ENCODE measurements at places on chromosomes 16 and 17.

- DNase-seq, result no peak
These were observed 46.1 kb upstream of the NLRP1 start for GRCh38 chr17:5630434-5630833.

DNA sequence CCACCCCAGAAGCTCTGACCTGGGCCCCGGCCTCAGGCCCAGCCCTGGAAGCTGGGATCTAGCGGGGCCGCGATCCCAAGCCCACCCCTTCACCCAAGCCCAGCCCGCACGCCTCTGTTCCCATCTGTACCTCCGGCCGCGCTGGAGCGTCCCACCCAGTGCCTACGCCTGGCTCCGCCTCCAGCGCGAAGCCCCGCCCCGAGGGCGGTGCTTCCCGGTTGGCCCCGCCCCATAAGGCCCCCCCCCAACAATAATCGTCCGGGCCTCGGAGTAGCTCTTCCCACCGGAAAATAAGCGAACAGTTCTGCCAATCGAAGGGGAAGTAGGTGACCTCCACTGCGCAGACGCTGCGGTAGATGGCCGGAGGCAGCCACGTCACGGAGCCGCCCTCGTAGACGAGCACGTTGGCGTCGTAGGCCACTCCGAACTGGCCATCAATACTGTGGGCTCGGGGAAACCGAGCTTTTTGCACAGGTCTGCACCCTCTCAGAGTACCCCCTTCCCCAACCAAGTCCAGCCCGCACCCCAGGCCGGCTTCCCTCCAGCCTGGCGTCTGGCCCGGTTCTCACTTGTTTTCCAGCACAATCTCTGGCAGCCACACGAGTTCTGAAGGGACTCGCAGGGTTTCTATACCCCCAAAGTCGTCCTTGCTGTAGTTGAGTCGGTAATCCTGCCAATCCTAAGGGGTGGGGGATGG, 1.1 kb downstream of the CHRNE start:
- no peak for DNase-seq

DNA sequence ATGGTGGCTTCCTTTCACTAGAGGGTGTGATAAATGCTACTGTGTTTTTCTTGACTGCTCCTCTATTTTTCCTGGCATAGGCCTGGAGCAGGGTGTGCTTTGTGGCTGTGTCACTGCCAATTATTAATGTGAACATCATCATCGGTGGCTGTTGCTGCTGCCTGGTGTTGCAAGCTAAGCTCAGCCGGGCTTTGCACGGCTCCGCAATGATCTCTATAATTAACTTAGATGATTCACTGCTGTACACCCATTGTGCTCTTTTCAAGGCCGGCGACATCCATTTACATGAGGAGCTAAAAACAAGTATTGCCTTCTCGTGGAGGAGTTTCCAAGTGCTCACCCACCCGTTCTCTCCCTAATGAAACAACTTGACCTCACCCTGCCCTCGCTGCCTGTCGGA, 160.1 kb upstream of the IRX3 start:
- no peak for DNase-seq

GRCh38 chr16:56874800-56875199, 9.8 kb downstream of the SLC12A3 start:
- no peak for DNase-seq

DNA sequence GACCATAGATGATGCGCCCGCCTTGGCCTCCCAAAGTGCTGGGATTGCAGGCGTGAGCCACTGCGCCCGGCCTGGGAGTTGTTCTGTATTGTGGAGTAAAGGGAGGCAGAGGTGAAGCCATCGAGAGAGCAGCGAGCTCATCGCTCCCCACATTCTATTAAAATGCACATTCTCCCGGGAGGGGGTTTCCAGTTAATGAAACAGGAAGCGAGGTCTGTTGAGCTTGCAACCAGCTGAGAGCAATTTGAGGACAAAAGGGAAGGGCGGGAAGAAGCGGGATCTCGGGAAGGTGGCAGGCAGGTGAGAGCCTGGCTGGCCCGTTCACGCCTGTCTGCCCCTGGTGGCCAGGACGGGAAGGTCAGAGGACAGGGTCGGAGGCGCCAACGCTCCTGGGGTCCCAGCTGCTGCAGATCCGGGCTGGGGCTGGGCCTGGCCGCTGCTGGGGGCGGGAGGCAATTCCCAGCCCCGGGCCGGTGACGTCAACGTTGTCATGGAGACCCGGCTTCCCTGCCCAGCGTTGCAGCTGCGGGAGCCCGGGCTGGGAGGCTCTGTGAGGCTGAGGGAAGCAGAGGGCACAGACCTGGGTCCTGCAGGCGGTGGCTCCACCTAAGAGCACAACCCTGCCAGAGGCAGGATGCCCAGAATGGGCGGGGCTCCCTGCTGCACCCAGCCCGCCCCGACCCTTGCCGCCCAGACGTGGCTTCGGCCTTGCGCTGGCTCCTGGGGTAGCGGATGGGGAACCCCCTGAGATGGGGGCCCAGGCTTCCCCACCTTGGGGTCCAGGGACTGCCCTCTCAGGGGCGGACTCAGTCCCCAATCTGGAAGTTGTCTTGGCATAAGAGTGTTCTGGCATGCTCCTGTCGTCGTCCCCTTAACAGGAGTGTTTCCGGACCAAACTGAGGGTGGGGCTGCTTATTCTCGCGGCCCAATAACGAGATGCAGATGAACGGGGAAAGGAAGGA, 48.7 kb upstream of the PLCG2 start:
- no peak for DNase-seq

DNA sequence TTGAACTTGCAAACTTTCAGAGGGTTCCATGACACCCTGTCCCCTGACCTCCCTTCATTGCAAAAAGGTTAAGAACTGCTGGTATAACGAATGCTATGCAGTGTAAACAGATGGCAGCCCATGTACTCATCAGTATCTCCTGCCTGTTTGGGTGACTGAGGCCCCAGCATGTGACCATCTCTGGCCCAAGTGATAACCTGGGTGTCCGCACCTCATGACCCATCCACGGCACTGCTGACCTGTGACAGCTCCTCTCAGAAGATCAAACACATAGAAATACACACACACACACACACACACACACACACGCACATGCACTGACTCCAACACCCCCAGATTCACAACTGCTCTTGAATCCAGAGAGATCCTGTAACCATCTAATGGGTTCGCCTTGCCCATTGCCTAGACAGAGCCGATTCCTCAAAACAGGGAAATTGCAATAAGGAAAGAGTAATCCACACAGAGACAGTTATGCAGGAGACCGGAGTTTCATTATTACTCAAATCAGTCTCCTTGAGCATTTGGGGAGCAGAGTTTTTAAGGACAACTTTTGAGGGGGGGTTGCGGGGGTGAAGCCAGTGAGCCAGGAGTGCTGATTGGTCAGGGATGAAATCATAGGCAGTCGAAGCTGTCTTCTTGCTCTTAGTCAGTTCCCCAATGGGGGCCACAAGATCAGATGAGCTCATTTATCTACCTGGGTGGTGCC, 11.3 kb upstream of the PHOSPHO1 start:
- no peak for DNase-seq

DNA sequence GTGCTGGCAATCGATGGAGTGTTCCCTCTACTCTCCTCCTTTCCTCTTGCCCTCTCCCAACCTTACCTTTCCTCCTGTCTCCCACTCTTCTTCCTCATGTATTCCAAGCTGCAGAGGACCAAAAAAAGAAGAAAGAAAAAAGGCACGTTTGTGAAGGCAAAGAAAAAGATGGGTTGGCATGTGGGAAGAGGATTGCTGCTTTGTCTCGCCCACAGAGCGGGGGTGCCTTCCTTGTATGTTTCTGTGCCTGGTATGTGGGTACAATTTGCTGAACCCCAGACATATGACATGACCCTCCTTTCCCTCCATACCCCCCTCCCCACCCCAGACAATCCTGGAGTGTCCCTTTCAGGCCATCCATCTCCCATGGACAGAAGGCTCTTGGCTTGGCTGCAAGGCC, 13.1 kb upstream of the CTCF start:
- no peak for DNase-seq

GRCh38 chr17:72113751-72114150, 7.1 kb upstream of the SOX9 start:
- DNase-seq, result no peak

DNA sequence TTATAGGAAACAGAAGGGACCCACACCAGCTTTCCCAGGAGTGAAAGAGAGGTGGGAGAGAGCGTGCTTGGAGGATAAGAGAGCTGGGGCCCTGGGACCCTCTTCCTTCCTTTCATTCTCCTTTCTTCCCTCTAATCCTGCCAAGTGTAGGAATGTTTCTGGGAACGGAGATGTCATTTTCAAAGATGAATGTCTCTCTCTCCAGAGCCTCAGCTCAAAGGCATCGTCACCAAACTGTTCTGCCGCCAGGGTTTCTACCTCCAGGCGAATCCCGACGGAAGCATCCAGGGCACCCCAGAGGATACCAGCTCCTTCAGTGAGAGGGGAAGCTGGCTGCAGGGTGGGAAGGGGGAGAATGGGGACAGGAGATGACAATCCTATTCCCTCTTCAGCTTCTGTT, 2.0 kb downstream of the FGF11 start:
- DNase-seq, result no peak

DNA sequence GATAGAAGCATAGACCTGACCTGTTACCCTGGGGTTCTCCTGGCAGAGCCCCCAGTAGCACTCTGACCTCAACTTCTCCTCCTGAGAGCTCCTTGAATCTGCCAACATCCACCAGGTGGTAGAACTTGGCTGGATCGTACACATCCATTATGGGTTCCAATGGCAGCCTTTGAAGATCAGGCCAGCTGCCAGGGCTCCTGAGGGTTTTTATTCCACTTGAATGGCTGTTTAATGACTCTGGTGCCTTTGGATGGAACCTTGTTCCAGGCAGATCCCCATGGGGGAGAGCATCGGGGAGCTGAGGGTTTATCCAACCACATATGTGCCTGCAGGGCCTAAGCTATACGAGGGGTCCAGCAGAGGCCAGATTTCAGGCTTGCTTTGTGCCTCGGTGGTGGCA, 47.1 kb upstream of the CLEC19A start:
- DNase-seq, result no peak

GRCh38 chr17:55717898-55718735, 4.5 kb downstream of the TMEM100 start:
- no peak for DNase-seq

GRCh38 chr17:3877220-3877619, 15.6 kb downstream of the CAMKK1 start:
- DNase-seq, result no peak

- no peak for DNase-seq
These were observed 31.8 kb downstream of the NDEL1 start for GRCh38 chr17:8467527-8467926.

- no peak for DNase-seq
These were observed 368.1 kb downstream of the ZFHX3 start for GRCh38 chr16:72679856-72680255.

- DNase-seq, result no peak
These were observed 93.8 kb downstream of the USP31 start for GRCh38 chr16:23055481-23055880.

DNA sequence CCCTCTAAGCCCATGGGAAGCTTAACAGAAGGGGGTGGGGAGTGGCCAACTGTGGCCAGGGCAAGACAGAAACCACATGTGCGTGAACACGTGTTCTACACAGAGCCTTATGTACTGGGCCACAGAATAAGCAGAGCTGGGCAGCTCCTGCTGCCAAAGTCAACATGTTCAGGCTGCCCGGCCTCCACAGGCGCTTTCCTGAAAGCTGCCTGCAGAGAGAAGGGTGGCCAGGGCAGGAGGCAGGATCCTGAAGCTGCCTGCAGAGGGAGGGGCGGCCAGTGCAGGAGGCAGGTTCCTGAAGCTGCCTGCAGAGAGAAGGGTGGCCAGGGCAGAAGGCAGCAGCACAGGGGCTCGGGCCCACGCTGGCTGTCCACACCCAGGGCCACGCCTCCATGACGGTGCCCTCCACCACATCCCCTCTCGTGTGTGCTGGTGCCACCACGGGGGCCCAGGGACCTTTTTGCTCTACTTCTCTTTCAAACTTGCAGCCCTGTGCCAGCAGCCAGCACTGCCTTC, 79.5 kb downstream of the ANKRD11 start:
- no peak for DNase-seq

DNA sequence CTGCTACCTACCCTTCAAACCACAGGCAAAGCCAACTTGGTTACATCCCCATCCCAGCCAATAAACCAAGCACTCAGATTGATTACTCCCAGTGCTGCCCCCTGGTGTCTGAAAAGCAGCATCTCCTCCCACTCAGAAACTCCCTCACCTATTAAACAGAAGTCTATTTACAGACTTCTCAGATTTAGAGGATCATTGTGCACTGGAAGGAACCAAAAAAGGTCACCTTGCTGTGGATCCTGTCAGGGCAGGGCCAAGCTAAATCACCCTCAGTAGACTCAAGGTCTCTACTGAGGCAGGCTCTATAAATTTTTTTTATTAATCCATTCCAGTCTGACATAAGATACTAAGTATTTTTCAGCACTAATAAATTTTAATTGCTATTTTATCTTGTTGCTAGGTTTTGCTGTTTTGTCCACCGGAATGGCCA, 17.6 kb downstream of the HIGD1B start:
- no peak for DNase-seq

GRCh38 chr17:19727501-19728078, 11.2 kb upstream of the SLC47A2 start:
- DNase-seq, result no peak

DNA sequence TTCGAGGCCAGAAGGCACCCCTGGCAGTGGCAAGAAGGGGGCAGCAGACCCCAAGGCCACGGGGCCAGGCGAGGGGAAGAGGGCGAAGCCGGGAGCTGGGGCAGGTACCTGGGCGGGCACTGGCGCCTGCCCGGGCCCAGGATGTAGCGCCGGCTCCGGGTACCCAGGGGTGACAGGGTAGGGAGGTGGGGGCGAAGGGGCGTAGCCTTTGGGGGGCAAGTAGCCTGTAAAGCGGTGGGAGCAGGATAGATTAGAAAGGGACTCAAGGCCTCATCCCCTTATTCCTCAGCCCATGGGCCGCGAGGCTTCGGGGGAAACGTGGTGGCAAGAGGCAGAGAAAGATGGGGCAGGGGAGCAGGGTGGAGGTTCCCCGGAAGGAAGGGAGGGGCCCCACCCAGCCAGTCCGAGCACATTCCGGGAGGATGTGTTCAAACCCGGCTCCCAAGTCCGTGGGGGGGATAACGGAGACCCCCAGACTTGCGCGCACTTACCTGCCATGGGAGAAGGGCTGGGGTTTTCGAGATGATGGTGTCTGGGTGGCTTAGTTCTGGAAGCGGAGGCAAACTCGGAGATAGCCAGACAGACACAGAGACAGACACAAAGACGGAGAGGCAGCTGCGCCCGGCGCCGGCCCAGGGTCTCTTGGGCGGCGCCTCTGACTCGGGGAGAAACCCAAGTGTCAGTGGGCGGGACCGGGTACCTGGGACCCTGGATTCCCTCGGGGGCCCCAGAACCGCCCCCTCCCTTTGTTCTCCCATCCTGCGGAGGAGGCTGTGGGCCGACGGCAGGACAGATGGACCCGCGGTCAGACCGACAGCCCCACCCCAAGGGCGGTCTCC, 493 bp downstream of the PLSCR3 start:
- no peak for DNase-seq

GRCh38 chr16:1313721-1314369, 4.4 kb downstream of the UBE2I start:
- DNase-seq, result no peak

GRCh38 chr17:7235693-7236665, 1.7 kb upstream of the DVL2 start:
- DNase-seq, result no peak

- no peak for DNase-seq
These were observed 16.4 kb upstream of the SLC16A11 start for GRCh38 chr17:7060165-7060891.
